Effector memory CD8-positive, alpha-beta T cell (primary cell): ENCODE measurements at places on chromosomes 2 and 18.

- DNase-seq = no peak
Measured at GRCh38 chr2:219309278-219309677, at the start of gene PTPRN. PTPRN (minus strand) TSS chr2:219309401; CDS start chr2:219309332, 69 bp downstream.

GRCh38 chr18:59051470-59052165 lies 88.1 kb upstream of the SEC11C start:
- DNase-seq = no peak

DNA sequence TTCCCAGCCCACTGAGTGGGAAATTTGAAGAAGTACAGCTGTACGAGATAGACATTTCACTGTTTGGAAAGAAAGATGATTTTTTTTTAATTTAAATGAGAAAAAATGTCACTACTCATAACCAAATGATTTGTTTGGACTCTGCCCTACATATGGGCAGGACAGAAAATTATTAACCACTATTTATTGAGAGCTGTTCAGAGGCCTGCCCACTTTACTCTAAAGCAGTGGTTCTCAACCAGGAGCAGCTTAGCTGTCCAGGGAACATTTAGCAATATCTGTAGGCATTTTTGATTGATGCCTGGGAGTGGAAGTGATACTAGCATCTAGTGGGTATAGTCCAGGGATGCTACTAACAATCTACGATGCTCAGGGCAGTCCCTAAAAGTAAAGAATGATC lies 13.4 kb upstream of the DTNA start:
- DNase-seq = no peak

- DNase-seq = no peak
Measured at GRCh38 chr2:110866045-110866444, 133.7 kb downstream of the ACOXL start.

DNA sequence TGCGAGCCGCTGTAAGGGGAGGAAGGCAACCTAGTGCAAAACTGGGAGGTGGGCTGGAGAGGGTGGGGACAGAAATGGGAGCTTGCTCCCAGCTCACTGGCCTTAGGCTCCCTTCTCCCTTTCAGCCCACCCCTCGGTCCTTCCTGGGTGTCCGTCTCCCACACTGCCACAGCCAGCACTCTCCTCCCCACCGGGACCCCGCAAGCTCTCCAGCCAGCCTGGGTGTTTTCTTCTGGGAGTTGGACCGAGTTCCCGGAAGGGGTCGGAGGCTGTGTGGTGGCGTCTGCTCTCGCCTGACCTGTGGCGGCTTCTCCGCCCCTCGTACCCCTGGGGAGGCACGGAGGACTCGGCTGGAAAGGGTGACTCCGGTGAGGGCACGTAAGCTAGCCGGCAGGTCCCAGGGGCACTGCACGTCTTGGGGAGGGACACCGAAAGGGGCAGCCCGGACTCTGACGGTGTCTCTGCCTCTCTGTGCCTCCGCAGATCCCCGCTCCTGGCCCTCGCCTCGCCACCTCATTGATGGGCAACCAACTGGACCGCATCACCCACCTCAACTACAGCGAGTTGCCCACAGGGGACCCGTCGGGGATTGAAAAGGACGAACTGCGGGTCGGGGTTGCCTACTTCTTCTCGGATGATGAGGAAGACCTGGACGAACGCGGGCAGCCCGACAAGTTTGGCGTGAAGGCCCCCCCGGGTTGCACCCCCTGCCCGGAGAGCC lies 1.1 kb downstream of the LRATD1 start:
- no peak for DNase-seq

DNA sequence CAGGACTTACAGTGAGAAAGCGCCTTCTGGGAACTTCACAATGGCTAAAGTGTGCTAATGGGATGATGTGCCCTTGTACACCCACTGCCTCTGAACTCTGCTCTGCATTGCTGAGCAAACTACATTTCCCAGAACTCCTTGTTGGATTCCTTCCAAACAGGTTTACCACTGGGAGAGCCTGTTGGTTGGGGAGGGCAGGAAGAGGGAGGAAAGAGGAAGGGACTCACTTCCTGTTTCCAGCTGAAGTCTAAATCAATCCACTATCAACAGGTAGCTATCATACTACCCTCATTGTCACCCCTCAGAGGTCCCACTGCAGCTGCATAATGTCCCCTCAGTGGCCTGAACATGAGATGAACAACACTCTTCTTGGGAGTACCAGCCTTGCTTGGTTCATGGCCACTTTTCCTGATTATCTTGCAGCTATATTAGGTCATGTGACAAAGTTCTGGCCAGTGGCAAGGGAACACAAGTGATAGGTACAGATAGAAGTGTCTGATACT lies 109.7 kb downstream of the MSH2 start:
- no peak for DNase-seq

GRCh38 chr18:2258954-2259353 lies 312.4 kb downstream of the METTL4 start:
- no peak for DNase-seq

DNA sequence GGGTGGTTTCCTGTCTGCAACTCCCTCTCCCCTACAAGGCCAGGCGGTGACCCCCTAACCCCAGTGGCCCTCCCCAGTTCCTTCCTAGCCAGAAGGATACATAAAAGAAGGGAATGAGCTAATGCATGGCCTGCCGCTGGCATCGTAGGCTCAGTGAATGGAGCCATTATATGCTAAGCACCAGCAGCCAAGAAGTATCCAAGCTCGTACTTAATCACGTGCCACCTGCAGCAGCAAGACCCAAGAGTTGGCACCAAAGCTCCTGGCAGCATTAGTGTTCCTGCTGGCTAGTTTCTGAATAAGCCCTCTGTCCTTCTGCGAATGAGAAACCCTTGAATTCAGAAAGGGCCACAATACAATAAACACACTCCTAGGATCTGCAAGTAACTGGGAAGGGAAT lies 4.3 kb downstream of the DBI start:
- no peak for DNase-seq

- no peak for DNase-seq
Measured at GRCh38 chr2:45736757-45737704, 85.6 kb downstream of the PRKCE start.

- no peak for DNase-seq
Measured at GRCh38 chr2:42712934-42713333, 51.0 kb downstream of the OXER1 start.

DNA sequence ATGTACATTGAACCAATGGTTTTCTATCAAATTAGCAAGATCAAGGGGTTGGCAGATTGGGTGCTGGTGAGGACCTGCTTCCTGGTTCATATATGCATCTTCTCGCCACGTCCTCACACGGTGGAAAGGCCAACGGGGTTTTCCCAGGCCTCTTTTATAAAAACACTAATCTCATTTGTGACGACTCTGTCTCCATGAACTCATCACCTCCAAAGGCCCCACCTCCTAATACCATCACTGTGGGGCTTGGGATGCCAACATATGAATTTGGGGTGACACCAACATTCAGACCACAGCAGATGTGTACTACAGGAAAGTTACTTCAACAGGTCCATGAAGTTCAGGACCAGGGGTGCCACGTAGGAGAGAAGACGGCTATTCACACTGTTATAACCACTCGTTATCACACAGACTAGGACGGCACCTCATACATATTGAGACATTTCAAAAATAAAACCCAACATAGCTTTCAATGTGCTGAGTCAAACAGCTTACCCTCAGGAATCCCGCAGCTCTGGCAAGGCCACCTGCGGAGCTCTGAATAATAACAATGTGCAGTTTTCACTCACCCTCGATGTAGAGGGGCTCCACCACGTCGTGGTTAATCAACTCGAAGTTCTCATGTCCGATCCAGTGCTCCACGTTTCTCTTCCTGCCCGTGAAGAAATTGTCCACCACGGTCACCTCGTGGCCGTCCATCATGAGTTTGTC lies 49.3 kb downstream of the UXS1 start:
- peak; percentile 27 for DNase-seq

DNA sequence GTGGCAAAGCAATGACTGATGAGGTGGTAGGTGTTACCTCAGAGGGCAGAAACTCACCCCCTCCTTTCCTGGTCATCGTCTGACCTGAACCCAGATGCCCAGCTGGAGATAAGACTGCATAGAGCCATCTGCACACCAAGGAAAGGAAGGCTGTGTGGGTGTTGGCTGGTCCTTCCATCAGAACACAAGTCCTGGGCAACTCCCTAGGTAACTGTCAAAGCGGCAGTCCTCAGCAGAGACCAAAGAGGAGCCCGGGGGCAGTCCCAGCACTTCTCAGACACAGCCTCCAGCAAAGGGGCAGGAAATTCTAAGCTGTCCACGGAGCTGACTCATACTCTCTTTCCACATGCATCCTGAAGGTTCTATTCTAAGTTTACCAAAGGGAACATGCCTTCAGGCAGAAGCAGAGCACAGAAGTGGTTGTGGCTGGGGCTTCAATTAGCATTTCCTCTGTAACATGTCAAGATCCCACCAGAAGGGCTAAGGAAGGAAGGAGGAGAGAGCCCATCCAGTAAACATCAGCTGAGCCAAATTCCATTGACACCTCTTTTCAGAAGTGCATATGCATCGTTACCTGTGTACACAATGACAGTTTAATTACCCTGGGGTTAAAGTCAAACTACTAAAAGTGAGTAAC lies 54.7 kb downstream of the SPRED2 start:
- DNase-seq = no peak

- DNase-seq = peak; percentile 61
Measured at GRCh38 chr2:3303583-3304406, 73.8 kb downstream of the EIPR1 start.

DNA sequence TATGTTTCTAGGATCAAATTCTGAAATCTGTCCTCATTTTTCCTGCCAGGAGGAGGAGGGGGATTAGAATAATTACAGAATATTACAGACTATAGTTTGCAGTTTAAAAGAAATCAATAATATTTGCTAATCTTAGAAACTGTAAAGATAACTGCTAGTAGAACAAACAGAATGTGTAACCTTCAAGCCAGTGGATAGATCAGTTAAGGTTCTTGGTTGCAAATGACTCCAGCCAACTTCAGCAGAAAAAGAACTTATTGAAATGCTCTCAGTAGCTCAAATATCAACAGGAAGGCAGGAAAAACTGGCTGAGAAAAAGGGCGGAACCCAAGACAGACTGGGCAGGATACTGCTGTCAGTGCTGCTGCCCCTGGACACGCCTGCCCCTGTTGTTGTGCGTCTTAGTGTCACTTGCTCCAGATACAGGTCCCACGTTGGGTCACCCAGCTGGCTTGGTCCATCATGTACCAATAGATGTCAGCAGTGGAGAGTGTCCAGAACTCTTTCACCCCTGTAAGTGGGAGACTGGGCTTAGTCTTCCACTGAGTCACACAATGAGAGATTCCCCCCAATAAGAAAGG lies 10.2 kb downstream of the NMUR1 start:
- no peak for DNase-seq

DNA sequence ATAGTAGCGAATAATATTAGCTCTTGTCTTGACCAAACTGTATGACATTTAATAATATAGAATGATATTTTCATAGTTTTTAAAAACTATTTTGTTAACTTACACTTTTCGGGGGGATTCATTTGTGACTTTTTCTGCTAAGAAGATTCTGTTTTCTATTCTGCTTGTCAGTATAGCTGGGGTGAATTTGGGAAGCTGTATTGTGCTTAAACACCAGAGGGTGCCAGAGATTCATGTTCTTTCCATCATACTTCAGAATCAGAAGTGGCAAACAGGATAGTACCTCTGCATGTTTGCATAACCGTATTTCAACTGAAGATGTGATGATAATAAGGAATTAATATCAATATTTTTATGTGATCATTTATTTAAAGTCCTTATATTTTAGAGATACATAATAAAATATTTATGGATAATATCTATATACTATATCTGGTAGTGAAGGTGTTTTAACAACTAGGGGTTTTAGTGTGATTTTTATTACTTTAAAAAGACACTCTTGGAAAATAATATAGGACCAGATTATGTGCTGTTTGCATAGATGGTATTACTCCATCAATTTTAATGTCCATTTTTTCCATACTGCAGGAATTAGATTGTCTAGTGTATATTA lies 81.0 kb downstream of the TAF4B start:
- no peak for DNase-seq

DNA sequence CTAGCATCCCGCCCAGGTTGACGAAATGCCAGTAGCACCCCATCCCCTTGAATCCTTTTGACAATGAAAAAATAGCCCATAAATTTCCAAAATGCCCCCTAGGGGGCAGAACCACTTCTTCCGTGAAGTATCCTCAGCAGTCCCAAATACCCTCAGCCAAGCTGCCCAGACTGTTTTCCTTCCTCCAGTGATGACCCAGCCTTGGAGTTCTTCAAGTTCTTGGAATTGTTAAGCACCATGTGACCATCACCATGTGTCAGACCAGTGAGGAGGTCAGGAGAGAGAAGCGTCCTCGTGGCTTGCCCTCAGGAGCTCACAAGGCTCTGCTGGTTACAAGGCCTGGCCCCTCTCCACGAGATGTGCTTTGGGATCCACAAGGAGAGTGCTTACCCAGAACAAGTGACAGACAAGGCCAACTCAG lies 1.4 kb upstream of the SLC23A3 start:
- DNase-seq = peak; percentile 36

DNA sequence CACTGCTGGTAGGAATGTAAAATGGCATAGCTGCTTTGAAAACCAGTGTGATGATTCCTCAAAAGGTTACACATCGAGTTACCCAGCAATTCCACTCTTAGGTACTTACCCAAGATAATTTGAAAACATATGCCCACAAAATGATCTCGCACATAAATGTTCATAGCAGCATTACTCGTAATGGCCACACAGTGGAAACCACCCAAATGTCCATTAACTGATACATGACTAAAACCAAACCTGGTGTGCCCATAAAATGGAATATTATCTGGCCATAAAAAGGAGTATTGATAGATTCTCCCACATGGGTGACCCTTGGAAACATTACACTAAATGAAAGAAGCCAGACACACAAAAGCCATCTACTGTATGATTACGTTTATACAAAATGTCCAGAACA lies 70.4 kb downstream of the ALPK2 start:
- no peak for DNase-seq

- DNase-seq = no peak
Measured at GRCh38 chr2:239295377-239296019, 105.3 kb downstream of the HDAC4 start.

DNA sequence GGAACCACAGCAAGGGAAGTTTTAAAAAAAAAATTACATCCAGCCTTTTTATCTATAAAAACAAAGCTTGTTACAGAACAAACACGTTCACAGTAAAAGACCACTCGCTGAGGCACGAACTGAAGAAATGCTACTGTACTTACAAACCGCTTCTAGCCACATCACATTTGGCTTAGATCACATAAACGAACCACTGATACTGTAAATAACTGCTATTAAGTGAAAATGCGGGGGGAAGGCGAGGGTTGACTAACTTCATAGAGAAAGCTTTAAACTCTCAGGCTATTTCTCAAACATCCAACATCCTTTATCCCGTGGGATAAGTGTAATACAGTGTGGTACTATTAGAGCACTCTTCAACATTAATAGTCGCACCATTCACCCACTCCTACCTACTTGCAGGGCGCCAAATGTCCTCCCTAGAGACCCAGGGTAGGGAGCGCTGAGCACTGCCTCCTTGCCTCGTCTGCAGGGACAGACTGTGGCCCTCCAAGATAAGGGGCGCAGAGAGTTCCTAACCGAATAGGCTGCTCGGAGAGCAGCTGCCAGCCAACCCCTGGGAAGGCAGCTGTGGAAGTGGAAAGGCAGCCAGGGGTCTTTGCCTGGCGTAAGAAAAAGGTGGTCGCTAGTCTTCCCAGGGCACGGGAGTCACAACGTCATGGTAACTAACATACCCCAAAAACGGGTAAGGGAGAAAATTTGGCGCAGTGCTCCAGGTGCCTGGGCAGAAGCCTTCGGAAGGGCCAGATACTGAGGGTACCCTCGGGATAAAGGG lies 854 bp downstream of the GPR155 start:
- DNase-seq = no peak
